SIG-M5 (cell line): ENCODE measurements at places on chromosomes 1 and 21.
A peak's percentile ranks its signal among the peaks of the same experiment; 100 is the strongest.

DNA sequence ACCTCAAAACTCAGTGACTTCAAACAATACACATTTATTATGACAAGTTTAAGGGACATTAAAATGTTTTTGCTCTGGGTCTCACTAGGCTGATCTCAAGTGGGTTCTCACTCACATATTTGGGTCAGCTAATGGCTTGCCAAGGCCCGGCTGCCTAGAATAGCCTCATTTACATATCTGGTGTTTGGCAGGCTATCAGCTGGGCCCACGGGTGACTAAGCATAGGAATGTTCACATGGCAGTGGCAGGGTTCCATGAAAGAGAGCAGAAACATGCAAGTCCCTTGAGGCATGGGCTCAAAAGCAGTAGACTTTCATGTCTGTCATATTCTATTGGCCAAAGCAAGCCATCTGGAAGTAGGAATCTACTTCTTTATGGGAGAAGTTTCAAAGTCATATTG, 492.6 kb downstream of the KCNT2 start:
- no peak for DNase-seq

- no peak for DNase-seq
Observed at GRCh38 chr1:21490774-21491487, 18.3 kb upstream of the ALPL start.

DNA sequence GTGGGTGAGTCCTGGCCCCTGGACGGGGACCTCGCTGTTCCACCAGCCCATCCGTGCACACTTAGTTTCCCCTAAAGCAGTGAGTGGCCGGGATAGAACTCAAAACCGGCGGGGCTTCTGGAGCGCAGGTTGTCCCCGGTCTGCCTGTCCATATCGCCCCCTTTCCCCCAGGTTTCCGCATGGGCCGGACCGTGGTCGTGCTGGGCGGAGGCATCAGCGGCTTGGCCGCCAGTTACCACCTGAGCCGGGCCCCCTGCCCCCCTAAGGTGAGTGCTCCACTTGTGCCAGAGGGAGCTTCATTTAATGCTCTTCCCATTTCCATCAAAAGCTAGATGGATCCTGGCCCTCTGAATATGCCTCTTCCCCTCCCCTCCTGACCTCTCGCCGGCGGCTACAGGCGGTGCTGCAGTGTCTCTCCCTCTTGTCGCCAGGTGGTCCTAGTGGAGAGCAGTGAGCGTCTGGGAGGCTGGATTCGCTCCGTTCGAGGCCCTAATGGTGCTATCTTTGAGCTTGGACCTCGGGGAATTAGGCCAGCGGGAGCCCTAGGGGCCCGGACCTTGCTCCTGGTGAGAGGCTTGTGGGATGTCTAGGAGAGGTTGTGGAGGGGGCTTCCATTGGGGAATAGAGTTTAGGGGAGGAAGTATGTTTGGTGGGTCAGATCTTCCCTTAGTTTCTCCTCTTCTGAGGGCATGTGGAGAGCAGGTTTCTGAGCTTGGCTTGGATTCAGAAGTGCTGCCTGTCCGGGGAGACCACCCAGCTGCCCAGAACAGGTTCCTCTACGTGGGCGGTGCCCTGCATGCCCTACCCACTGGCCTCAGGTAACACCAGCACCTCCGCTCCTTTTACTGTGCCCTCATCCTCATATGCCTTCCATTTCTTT, 683 bp downstream of the PPOX start:
- no peak for DNase-seq

DNA sequence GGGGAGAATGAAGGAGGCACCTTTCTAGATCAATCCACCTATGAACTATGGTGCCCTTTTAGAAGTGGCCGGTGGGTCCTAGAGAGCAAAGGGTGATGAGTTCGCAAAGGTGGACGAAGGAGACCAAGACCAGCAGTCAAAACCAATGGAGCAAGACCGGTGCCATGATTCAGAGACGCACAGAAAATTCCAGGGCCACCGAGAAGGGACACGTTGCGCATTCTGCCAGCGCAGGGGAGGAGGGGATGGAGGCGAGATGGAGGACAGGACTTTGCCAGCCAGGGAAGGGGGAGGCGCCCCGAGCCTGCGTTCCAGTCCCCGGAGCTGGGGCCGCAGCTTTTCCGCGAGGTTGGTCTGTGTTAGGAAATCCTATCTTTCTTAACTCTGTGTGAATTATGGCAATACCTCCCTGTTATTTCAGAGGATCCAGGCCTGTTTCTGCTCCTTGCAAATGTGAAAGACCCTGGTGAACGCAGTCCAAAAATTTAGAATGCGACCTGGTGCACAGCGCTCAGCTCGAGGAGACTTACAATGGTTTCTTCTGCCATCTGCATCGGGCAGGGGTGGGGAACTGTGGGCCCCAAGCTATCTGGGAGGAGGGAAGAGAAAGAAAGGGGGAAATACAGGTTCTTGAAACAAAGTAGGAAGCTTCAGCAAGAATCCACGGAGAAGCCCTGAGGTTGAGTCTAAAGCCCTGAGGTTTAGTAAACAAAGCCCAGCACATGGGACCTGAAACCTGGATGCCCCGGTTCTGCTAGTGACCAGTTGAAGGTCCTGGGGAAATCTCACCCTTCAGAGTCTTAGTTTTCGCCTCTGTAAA, 129.4 kb downstream of the MRPS6 start:
- no peak for DNase-seq

- DNase-seq, result no peak
Observed at GRCh38 chr1:22651941-22652856, 837 bp upstream of the C1QB start.

DNA sequence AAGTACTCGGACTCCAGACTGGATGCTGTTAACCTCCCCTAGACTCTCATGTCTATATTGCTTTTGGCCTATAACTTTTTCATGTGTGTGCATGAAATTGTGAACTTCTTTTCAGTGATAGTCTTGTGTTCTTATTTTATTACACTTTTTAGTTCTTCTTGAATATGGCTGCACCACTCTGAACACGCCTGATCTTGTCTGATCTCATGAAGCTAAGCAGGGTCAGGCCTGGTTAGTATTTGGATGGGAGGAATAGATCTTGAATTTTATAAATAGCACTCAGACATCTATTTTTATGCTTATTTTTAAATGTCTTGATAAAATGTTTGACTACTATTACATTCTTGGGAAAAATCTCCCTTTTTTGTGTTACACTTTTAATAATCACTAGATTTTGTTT, 22.4 kb downstream of the TCP10L start:
- no peak for DNase-seq

DNA sequence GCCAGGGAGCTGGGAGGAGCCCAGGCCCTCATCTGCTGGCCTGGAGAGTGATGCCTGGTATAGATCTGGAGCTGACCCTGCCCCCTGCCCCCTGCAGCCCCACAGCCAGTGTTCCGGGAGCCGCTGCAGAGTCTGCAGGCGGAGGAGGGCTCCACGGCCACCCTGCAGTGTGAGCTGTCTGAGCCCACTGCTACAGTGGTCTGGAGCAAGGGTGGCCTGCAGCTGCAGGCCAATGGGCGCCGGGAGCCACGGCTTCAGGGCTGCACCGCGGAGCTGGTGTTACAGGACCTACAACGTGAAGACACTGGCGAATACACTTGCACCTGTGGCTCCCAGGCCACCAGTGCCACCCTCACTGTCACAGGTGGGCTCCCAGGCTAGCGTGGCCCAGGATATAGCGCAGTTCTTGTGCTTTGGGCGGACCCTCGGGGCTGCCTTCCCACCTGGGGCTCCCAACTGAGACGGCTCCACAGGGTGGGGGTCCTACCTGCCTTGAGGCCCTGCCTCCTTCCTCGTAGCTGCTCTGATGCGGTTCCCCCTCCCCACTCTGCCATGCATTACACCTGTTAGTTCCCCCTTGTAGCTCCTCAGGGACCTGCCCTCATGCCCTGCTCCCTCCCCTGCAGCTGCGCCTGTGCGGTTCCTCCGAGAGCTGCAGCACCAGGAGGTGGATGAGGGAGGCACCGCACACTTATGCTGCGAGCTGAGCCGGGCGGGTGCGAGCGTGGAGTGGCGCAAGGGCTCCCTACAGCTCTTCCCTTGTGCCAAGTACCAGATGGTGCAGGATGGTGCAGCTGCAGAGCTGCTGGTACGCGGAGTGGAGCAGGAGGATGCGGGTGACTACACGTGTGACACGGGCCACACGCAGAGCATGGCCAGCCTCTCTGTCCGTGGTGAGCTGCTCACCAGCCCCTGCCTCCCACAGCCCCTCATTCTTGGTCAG, 98.7 kb downstream of the OBSCN start:
- DNase-seq, result no peak

DNA sequence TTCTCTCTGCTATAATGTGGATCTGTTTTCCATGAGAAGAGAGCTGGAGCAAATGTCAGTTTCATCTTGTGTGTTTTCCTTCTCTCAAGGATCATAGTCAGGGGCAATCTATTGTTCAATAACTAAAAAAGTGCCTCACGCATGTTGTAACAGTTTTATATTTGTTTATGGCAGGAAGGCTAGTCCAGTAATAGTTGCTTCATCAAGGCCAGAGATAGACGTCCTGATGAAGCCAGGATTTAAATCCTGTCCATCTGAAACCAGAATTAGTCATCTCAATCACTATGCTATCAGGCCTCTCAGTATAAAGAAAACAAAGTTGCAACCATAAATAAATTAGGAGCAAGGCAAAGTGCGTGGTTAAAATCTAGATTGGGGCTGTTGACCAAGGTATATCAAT, 30.2 kb upstream of the DUSP10 start:
- DNase-seq, result no peak

DNA sequence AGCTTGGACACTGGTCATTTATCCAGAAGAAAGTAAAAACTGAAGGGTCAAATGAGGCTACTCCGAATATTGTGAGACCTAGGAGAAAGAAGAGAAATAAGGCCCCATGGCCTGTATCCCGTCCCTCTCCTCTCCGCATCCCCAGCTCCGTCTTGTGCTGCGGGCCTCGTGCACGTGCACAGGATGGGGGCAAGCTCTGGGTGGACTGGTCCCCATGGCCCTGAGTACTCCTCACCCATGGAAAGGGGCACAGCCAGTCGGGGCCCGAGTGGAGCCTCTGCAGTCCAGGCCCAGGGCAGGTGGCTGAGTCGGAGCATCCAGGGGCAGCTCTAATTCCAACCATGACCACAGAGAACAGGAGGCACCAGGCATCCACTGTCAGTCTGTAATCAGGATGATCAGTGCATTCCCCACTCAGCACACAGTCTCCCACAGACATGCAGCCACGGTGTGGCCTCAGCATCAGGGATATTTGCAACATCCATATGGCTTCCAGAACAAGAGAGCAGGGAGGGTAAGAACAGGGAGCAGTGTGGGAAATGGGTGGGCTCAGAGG, 12.5 kb upstream of the OLIG1 start:
- DNase-seq, result no peak

DNA sequence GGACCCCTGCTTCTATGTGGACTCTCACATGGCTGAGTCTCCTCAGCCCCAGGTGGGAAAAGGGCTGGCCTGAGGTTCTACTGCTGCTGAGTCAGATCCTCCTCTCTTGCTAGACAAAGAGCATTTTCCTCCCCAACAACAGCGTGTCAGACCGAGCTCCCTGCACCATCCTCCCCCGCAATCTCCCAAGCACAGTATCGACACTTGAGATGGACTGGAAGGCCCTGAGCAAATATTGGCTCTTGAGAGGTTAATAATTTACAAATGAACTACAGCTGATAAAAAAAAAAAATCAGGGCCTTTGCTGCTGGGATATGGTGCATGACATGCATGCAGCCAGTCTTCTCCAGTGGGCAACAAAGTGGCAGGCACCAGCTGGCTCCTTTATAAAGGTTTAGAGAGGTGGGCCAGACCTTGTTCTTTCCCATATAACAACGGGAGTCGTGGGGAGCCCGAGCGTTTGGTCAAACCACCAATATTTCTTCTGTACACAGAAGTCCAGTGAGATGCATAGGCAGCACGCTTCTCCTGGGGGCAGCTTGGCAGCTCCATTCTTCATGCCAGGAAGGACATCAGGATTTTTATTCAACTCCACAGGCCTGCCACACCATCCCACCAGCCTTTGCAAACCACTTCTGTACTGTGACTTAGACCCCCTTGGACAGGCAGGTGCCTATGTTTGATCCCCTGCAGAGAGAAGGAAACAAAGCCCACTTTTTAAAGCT, 55.4 kb upstream of the CAMK1G start:
- no peak for DNase-seq

DNA sequence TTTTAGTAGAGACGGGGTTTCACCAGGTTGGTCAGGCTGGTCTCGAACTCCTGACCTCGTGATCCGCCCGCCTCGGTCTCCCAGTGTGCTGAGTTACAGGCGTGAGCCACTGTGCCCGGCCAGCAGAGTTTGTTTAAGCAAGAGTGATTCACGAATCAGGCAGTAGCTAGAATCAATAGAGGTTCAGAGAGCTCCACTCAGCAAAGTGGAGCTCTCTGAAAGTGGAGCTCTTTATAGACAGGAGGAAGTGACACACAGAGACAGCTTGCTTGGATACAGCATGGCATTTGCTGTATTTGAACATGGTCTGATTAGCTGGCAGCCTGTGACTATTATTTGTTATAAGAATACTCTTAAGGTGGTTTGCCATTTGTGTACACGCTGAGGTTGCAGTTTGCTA, 27.1 kb upstream of the CD34 start:
- DNase-seq, result no peak

DNA sequence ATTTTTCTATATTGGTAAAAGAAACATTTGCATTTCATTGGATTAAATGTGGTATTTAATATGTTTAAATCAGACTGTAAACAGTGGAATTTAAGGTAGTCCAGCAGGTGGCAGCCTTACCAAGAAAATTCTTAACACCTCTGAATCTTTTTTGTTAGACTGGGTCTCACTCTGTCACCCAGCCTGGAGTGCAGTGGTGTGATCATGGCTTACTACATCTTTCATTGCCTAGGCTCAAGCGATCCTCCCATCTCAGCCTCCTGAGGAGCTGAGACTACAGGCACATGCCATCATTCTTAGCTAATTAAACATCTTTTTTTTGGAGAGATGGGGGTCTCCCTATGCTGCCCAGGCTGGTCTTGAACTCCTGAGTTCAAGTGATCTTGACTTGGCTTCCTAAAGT, 98.8 kb downstream of the RABGAP1L start:
- no peak for DNase-seq

GRCh38 chr1:31483012-31483946, 70.3 kb downstream of the SERINC2 start:
- DNase-seq, result peak; percentile 98

DNA sequence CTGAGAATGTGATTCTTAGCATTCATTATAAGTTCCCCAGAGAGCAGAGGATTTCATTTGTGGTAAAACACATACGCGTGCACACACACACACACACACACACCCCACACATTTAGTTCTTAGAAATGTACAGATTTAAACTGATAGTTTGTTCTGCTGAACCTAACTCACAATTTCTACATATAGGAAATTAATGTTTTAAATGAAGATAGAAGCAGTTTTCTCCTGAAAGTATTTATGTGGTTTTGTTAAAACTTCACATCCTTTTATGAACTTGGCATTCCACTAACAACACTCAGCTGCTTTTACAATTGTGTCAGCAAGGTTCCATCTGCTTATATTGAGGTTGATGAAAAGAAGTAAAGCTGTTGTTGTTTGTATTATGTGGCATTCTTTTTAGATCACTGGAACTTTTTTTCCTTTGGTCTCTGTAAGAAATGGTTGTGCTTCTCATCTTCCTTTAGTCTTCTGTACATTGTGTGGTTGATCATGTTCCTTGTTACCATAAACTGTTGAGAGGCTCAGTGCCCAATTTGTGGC, 41.6 kb downstream of the AK4 start:
- DNase-seq, result no peak
